ENCODE measurements at places on chromosomes 4 and X.

GRCh38 chr4:184757810-184758209 lies 23.9 kb upstream of the CENPU start:
- DNase-seq: no peak

DNA sequence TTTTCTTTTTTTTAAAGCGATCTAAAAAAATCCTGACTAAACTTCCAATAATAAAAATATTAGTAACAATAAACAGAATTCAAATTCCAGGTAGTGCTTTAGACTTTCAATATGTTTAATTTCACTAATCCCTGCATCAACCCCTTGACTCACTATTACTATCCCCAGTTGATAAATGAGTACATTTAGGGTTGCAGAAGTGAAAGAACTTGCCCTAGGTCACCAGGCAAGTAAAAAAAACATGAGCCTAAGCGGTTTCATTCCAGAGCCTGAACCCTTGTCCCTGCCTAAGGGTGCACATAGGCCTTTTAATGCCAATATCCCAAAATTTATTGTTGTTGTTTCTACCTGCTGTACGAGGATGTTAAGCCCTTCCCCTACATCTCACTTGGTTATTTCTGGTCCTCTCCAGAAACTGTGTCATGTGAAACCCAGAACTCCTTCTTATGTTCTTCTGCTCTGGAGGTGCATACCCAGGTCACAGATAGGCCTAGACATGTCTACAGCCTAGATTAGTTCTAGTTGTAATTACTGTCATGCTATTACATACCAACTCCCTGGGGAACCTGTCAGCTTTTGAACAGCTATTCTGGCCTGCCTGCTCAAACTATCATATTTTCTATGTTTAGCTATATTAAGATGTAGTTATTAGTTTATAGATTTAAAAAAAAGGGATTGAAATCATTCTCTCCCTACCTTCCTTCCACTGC lies 244.5 kb upstream of the PITX2 start:
- no peak for DNase-seq

GRCh38 chr4:40991908-40992307 lies 222.4 kb downstream of the APBB2 start:
- no peak for DNase-seq

DNA sequence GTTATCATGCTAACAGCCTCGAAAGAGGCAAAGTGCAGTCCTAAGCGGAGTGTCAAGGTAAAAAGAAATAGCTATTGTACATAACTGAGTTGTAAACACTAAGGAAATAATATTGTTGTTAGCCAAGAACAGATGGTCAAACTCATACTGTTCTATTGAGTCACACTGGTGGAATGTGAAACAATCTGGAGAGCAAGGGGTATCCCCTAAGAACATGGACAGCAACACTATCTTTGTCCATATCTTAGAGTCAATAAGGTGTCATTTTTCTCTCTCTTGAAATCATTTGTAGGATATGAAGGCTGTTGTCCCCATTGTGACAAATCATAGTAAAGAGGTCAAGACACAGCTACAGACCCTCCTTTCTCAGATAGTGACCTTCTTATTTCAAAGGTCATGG lies 4.5 kb upstream of the PDGFC start:
- no peak for DNase-seq

- no peak for DNase-seq
These were observed 344.9 kb downstream of the BCOR start for GRCh38 chrX:39752815-39753214.

DNA sequence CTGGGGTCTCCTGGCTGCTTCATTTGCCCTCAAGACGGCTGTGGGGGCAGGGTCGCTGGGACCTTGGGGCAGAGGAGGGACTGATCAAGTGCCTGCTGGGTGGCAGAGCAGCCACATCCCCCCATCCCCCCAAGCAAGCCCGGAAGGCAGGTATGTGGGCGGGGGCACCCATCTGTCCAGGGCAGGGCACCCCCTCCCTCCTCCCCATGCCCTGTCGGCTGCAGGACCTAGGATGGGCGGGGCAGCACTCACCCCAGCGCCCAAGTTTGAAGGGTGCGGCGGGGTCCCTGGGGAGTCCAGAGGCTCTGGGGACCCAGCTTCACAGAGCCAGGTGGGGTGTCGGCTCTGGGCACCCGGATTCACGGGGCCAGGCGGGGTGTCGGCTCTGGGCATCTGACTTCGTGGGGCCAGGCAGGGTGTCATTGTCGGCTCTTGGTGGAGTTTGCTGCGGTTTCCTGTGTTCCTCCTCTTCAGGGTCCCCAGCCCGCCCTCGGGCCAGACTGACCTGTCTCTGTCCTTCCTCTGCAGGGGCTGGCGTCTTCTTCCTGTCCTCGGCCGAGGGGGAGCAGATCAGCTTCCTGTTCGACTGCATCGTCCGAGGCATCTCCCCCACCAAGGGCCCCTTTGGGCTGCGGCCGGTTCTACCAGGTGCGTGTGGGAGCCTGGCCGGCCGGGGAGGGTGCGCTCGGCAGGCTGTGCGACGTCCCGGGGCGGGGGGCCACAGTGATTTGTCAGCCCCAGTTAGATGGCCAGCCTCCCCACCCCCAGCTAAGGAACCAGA lies 22.1 kb downstream of the DOK7 start:
- DNase-seq: no peak

DNA sequence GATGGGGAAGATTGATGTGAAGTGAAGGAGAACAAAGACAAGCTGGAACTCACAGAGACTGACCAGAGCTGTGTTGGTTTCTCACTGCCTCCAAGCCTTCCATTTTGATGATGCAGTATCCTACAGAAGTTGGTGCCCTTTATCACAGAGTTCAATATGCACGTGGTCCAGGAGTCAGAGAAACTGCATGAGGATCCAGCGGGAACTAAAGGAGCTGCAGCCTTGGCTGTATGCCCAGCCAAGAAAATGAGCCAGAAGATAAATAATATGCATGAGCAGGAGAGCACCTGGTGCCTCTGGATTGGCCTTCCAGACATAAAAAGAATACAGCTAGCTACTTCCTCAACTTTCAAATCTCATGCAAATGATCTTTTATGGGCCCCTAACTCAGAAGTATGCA lies 44.3 kb upstream of the DCLK2 start:
- DNase-seq: no peak

- no peak for DNase-seq
These were observed 252.6 kb upstream of the HAND2 start for GRCh38 chr4:173782660-173783059.

Measured in non-pigmented ciliary epithelial cell (primary cell).